ENCODE measurements at places on chromosomes 3 and 15.

GRCh38 chr3:193620650-193621049, 27.6 kb downstream of the OPA1 start:
- no peak for DNase-seq

DNA sequence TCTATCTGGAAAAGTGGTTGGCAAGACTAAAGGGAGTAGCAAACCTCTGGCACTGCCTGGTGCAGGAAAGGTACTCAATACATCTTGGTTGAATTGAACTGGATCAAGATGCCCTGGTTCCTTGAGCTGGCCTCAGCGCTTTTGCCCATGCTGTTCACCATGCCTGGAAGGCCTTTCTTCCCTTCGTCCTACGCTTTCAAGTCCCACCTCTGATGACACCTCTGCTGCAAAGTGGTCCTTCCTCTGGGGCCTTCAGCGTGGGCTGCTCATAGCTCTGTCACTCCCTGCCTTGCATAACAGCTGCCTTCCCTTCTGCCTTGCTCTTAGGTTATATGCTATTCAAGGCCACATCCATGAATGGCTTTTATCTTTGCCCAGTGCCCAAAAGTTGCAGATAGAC, 23.0 kb downstream of the ITGA11 start:
- no peak for DNase-seq

DNA sequence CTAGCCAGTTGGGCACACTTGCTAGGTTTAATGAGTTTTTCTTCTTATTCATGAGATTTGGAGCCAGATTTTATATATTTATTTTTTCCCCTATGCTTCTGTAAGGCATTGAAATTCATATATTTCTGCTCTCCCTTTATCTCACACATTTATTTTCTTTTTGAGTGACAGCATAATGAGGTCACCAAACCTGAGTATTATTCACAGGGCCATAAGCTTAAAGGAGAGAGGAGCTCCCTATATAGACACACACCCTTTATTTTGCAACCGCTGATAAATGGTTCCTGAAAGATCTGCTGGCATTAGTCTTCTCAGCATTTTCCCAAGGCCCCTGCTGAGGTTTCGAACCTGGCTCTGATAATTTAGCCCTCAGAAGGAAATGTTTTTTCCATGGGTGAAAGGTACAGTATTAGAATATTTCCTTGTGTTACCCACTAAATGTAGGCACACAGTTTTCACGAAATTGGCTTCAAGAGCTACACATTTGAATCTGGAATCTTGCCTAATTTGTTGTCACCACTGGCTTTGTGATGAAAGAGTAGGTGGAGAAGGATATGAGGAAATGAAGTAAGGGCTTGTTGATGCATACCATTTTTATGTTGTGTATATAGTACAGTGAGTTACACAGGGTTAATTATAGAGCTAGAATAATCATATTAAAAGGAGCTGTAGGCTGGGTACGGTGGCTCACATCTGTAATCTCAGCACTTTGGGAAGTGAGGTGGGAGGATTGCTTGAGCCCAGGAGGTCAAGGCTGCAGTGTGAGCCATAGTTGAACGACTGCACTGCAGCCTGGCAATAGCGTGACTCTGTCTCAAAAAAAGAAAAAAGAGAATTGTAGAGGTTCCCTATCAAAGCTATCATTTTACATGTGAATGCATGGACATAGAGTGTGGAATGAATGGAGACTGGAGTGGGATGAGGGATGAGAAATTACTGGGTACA, 6.5 kb downstream of the KLHL18 start:
- DNase-seq = no peak

DNA sequence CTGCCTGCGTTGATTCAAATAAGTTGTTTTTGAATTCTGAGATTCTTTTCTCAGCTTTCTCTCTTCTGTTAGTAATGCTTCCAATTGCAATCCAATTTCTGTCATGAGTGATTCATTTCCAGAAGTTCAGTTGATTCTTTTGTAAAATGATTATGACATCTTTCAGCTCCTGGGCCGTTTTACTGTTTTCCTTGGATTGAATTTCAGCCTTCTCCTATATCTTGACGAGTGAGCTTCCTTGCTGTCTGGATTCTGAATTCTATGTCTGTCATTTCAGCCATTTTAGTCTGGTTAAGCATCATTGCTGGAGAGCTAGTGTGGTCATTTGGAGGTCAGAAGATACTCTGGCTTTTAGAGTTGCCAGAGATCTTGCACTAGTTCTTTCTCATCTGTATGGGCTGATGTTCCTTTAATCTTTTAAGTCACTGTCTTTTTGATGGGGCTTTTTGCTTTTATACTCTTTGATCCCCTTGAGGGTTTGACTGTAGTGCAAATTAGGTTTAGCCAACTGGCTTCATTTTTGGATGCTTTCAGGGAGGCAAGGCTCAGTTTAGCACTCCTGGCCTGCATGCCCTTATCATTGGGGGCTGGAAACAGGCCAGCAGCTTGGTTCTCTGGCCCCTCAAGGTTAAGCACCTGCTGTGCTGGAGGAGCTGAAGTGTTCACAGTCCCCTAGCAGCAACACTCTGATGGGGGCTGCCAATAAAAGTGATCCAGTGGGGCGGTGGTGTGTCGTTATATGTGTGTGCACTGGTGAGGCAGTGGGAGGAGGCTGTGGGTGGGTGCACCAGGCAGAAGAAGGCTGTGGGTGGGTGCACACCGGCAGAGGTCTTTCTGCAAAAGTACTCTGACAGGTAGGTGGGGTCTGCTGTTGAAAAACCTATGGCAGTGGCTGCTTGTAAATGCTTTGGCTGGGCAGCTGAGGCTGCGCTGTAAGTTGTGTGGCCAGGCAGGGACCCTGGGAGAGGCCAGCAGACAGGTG, 51.2 kb downstream of the MCTP2 start:
- DNase-seq = no peak

GRCh38 chr15:91816942-91817341, 36.6 kb upstream of the SLCO3A1 start:
- no peak for DNase-seq

GRCh38 chr3:78893161-78893560, 874.6 kb downstream of the ROBO1 start:
- DNase-seq = no peak

GRCh38 chr15:94667109-94667508, 435.7 kb downstream of the MCTP2 start:
- DNase-seq = no peak

- no peak for DNase-seq
Measured at GRCh38 chr3:64022451-64023186, 675 bp downstream of the PSMD6 start.

DNA sequence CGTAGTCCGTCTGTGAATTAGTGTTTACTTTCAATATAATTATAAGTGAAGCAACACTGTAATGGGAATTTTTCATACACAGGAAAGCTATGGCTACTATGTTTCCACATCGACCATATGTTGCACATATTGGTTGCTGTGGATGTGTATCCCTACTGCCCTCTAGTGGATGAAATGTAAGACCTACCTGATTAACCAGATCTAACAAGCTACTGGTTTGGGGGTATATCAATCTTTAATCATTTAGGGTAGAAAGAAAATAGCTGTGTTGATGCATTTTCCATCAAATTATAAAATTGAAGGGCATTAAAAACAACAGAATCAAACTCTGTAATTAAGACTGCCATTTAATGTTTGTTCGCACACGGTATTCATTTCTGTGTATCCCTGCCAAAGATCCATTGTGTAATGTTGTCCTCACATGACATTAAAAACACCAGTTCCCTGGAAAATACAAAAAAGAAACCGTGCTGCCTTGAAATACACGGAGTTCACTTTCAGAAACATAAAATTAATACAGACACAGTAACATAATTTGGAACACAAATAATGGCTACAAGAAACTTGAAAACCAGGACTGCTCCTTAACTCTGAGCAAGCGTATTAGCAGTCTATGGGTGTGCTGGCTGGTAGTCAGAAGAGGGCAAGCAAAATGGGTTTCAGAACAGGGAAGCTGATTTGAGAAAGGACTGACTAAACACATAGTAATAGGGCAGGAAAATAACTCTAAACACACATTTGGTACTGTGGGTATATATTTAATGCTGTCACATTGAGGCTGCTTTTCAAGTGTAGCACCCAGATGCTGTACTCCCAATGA, 125.1 kb downstream of the TIGIT start:
- DNase-seq = no peak

DNA sequence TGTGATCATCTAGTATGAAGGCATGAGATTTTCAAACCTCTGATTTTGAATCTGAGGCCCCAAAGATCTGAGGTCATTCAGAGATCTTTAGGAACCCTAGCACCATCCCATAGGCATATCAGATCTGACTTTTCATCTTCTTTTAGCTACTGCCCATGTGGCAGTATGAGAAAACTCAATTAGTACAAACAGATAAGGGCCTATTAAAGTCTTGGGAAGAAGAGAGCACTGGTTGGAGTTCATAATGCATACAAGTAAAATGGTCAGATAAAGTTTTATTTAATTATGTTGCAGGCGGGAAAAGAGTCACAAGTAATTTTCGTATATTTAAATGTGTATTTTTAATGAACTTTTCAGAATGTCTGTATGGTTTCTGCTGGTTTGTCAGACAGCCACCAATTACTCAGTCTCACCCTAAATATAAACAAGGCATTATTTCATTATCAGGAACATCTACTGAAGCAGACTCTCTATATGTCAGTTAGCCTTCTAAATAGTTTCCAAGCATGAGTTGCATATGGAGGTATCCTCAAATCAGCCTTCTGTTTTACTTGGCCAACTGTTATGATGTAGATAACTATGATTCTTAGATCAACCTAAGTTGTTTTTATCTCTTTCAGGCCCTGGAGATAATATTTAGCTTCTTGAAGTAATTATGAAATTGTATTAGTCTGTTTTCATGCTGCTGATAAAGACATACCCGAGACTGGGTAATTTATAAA, 340.3 kb upstream of the TBC1D5 start:
- no peak for DNase-seq

GRCh38 chr3:163438760-163439159, 1639.5 kb downstream of the SI start:
- DNase-seq = no peak

- no peak for DNase-seq
Measured at GRCh38 chr3:18071833-18072232, 329.4 kb upstream of the TBC1D5 start.

DNA sequence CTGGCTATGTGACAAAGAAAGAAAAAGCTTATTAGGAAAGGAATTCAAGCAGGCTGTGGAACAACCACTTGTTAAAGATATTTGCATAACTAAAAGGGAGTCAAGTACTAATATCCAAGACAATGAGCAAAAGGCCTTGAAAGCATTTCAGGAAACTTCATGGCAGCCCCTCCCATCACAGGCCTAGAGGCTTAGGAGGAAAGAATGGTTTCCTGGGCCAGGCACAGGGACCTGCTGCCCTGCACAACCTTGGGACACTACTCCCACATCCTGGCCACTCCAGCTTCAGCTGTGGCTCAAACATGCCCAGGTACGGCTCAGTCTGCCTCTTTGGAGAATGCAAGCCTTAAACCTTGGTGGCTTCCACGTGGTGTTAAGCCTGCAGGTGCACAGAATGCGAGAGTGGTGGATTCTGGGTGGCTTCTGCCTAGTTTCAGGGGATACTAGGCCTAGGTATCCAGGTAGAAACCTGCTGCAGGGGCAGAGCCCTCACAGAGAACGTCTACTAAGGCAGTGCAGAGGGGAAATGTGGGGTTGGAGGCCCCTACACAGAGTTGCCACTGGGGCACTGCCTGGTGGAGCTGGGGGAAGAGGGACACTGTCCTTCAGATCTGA, 121.6 kb downstream of the OPA1 start:
- DNase-seq = no peak

DNA sequence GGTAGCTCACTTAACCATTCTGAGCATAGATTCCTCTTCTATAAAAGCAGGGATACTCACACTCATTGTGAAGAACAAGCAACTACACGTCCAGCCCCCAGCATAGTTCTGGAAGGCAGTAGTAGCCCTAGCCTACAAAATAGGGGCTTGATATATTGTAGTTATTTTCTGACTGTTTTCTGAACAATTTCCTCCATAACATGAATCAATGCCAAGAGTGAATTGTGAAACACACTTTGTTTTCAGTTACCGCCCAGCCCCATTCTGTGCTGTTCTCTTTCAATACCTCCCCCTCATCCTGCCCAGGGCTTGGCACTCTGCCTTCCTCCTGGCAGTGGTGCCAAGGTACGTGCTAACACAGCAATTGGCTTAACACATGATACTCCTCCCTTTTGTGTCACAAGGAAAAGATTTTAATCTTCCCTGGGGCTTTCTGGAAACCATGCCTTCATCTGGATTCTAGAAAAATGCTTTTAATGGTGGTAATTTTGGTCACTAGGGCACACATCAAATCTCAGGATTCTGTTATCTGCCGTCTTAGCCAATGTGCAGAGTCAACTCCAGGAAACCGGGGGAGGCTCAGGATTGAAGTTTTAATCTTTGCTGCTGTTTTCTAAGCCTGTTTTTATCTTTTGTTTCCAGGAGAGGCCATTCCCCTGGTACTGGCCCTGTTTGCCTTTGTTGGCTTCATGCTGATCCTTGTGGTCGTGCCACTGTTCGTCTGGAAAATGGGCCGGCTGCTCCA, 37.2 kb downstream of the IL20RB start:
- DNase-seq = peak; percentile 94

DNA sequence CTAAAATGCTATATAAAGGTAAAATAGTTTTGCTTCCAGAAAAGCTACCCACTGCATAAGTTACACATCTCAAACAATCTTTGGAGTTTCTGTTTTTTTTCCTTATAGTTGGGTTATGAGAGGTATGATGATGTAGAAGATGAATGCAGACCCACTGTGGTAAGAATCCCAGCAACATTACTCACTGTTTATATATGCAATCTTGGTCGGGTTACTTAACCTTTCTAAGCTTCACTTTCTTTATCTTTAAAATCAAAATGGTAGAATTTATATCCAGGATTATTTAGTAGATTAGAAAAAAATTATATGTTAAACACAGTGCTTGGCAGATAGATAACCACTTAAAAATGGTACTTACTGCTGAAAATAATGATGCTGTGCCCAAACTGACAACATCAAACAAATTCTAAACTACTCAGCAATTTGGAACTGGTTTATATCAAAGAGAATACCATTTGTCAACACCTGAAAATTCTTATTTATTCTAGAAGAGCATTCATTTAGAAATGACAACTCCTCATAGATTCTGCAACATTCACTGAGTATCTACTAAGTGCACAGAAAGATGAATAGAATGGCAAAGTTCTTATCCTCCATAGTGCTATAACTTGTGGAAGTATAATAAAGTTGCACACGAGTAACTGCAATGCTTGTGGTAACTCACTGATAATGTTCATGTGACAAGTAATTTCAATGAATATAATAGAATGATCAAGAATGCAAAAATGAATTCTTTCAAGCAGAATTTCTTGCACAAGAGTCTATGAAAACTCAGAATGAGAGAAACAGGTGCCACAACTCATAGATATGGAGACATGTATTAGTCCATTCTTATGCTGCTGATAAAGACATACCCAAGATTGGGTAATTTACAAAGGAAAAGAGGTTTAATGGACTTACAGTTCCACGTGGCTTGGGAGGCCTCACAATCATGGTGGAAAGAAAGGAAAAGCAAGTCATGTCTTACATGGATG, 129.0 kb upstream of the SLC7A14 start:
- no peak for DNase-seq
